ENCODE measurements at places on chromosomes 1 and 21.
A peak's percentile ranks its signal among the peaks of the same experiment; 100 is the strongest.

DNA sequence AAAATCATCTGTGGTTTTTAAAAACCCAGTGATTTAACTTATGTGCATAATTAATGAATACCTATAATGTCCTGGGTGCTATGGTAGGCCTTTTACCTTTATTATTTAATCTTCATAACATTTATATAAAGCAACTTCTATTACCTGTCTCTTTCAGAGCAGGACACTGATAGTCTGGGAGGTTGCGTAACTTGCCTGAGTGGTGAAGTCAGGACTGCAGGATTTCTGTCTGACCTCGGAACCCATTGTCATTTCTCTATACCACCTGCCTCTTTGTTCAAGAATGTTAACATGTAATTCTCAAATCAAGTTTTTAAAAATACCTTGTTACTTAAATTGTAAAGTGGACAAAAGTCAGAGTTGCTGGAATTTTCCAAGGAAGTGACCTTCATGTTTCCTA lies 41.0 kb upstream of the BACH1 start:
- no peak for DNase-seq

- no peak for DNase-seq
Measured at GRCh38 chr1:41351262-41352151, 9.7 kb upstream of the FOXO6 start.

DNA sequence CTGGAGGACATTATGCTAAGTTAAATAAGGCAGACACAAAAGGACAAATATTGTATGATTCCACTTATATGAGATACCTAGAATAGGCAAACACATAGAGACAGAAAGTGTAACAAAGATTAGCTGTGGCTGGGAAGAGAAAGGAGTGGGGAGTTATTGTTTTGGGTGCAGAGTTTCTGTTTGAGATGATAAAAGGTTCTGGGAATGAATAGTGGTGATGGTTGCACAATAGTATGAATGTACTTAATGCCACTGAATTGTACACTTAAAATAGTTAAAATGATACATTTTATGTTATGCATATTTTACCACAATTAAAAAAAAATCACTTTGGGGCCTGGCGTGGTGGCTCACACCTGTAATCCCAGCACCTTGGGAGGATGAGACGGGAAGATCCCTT lies 21.2 kb upstream of the ERO1B start:
- no peak for DNase-seq

- peak; percentile 72 for DNase-seq
Measured at GRCh38 chr1:150567717-150568593, 11.5 kb downstream of the MCL1 start.

DNA sequence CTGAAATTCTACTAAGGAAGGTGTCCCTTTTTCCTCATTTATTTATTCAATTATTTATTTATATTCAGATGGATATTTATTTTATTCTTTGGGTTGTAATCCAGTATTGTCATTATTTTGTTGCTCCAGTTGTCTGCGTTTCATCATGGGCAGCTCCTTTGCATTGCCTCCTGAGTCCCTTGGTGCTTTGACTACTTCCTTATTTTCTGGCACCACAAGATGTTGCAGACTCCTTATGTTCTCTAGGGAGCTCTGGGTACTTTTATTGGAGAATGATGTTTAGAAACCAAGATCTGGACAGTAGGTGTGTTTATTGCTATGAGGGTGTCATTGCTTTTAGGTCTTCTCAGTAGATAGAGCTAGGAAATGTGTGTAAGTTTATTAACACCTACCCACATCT lies 59.9 kb upstream of the ERRFI1 start:
- DNase-seq, result no peak

- no peak for DNase-seq
Measured at GRCh38 chr1:75587692-75588091, 23.2 kb downstream of the SLC44A5 start.

Measured in activated CD4-positive, alpha-beta T cell treated with anti-CD3 and anti-CD28 coated beads, Interleukin-2, amount 10 ng/mL, durations not matched to agents 7 days and 5 days (primary cell).